ENCODE measurements at places on chromosomes 7 and 10.

DNA sequence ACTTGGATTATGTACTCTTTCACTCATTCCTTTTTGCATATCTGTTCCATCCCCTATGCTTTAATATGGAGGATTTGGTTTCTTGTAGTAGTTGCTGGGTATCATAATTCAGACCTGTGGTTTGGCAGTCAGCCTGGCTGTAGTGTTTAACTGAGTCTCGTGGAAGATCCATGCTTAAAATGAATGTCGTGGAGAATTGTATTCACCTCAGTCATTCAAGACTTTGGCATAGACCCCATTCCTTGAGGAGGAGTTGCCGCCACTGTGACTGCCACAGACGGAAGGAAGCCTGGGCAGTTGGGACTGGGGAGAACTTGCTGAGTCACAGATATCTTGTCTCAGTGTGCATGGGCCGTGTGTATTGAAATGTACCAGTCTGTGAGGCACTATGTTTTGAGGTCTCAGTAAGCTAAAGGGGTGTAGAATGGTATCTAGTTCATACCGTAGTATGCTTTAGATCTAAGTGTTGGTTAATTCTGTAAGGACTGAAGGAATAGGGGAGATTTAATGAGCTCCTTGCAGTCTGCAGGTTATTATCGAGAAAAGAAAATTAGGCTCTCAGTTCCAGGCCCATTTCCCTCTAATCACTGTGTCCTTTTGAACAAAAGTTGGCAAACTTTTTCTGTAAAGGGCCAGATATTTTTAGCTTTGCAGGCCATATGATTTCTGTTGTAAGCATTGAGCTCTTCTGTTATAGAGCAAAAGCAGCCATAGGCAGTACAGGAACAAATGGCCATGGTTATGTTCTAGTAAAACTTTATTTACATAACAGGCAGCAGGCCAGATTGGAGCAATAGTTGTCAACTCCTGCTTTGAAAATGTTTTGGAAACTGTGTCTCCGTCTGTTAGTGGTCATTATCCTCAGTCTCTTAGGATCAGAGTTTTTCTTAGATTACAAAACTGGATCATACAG, 76.8 kb downstream of the TPST1 start:
- DNase-seq = no peak

DNA sequence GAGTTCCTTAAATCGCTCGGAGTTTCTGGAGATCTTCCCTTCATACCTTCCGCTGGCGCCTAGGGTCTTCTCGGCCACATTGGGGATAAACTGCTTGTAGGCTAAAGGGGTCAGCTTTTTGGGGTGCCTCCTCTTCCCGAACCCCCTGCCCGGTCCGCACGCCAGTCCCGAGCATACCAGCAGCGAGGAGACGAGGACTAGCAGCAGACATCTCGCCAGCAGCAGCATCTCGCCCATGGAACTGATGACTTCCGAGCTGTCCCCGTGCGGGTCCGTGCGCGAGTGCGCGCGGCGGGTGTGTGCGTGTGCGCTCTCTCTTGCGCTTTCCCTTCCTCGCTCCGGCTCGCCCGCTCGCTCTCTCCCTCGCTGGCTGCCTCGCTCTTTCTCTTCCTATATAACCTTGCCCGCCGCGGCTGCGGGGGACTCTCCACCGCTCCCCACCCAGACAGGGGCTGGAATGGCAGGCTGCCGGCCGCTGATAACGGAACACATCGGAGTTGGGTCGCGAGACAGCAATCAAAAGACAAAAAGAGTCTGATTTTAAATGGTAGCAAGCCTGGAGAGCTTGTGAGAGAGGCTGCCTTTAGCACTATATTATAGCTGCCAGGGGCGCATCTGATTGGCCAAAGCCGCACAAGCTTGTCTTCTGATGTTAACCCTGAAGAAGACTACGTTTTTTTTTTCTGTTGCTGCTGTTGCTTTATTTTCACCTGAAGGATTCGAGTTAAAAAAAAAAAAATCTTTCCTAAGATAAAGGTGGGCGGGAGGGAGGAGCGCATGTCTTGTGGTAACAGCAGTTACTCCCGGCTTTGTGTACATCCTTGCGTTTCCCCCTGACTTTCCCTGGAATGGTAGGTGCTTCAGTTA, at the start of gene SHH:
Gene SHH (minus strand): TSS at position 569 of the 867 bp plus-strand sequence. CDS start 341 bp downstream, at position 228.
- DNase-seq = no peak

GRCh38 chr7:45292481-45292880, 134.9 kb downstream of the RAMP3 start:
- peak; percentile 8 for DNase-seq

- no peak for DNase-seq
Observed at GRCh38 chr7:120334475-120334874, 61.5 kb downstream of the KCND2 start.

GRCh38 chr7:146242661-146243060, 126.1 kb downstream of the CNTNAP2 start:
- DNase-seq = no peak

DNA sequence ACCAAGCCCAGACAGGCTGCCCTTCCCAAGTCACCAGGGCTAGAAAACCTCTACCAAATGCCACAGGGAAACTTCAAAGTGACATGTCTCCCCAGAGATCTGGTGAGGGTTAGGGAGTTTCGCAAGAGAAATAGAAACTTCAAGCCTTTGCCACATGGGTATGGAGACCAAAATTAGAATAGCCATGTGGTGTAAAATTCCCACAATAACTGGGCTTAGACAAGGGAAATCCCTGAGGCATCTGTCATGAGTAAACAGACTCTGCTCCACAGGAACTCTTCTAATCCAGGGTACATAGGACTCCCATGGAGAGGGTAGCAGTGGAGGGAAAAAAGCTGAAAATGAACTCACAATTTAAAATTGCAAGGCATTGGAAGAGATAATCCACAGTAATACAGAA, 14.3 kb downstream of the ADAM12 start:
- DNase-seq = no peak

Data from NCI-H1092 treated with DMSO at 0.1 percent for 48 hours (cell line).